ENCODE measurements at places on chromosomes 12 and 14.

DNA sequence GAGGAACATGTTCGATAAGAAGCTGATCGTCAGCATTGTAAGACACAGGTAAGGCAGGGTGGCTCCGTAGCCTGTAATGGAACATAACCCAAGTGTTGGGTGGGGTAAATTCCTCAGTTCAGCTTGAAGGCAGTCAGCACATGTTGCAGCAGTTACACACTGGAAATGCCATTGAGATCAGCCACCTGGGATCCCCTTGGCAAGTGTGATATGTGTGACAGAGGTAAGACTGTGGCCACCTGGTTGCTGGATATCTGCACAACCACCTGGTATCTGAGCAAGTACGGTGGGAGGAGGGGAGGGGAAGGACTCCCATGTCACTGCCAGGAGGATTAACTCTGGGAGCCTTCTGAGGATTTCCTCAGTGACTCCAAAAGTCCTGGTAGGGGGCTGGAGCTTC, 158.0 kb upstream of the CAND1 start:
- no peak for DNase-seq

- no peak for DNase-seq
Measured at GRCh38 chr12:72543777-72544467, 271.8 kb downstream of the TRHDE start.

GRCh38 chr12:545835-546234, 86.1 kb downstream of the B4GALNT3 start:
- no peak for DNase-seq

- DNase-seq: no peak
Measured at GRCh38 chr12:21604245-21605101, at the start of gene GYS2. TSS of gene GYS2 (minus strand) at chr12:21604847. CDS start at chr12:21604592, 255 bp downstream.

DNA sequence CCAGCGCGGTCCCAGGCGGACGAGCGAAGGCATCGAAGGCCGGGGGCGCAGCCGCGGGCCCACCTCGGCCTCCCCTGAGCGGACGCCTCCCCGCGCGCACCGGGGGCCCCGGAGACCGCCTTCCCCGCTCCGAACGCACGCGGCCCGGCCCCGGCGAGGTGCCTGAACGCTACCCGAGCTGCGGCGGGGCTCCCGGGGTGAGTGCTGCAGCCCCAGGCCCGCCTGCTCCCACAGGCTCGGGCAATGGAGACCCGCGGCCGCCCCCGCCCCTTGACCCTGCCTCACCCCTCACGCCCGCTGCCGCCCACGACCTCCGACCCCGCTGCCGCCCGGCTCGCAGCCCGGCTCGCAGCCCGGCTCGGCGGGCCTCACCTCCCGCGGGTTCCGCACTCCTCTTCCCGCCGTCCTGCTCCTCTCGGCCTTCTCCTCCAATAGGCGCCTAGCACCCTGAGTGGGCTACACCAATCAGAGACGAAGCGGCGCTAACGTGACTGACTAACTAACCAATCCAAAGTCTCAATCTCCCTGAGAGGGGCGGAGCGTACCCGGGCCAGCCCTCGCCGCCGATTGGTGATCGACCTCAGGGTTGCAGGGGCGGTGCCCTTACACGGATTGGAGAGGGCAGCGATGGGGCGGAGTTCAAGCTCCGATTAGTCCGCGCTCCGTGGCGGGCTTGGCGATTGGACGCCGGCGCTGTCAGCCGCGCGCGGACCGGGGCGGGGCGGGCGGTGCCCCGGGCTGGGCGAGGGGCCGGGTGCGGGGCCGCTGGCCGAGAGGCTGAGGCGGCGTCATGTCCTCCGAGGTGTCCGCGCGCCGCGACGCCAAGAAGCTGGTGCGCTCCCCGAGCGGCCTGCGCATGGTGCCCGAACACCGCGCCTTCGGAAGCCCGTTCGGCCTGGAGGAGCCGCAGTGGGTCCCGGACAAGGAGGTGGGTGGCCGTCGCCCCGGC, at the start of the genes XRCC3 and ZFYVE21:
Gene XRCC3, minus strand, starts transcription at position 400 of the 949 bp plus-strand sequence. CDS start 4,364 bp downstream, outside the sequence.
Gene ZFYVE21, plus strand, starts transcription at position 759 of the 949 bp plus-strand sequence. Its CDS starts 32 bp downstream, at position 791.
- DNase-seq: peak; percentile 98

GRCh38 chr14:33618361-33619105, 332.3 kb downstream of the EGLN3 start:
- no peak for DNase-seq

All from iPS DF 6.9 (cell line).